Hematopoietic multipotent progenitor cell treated with erythropoietin and hydrocortisone succinate and interleukin-3 and kit ligand, for 17 days (in vitro differentiated cells): ENCODE measurements at places on chromosomes 2 and 18.

- DNase-seq, result peak; percentile 53
Observed at GRCh38 chr2:9813312-9814128, 29.8 kb upstream of the TAF1B start.

GRCh38 chr2:162082681-162083080 lies 8.7 kb upstream of the DPP4 start:
- DNase-seq, result no peak

GRCh38 chr2:120820263-120820952 lies 84.7 kb downstream of the GLI2 start:
- DNase-seq, result no peak

DNA sequence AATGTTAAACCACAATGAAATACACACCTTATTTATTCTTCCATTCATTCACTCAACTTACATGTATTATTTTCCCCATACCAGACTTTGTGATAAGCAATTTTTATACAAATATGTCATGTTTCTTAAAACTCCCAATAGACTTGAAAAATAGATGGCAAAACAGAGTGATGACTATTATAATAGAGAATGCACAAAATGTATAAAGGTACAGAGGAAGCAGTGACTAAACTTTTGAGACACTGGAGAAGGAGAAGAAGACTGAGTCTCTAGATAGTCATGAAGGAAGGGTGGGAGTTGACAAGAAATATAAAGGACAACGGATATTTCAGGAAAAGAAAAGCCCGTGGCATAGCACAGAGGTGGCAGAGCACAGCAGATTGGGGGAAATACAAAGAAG lies 198.1 kb upstream of the SLC39A10 start:
- no peak for DNase-seq

GRCh38 chr18:75438891-75439290 lies 11.4 kb upstream of the SMIM21 start:
- no peak for DNase-seq

GRCh38 chr2:69309351-69310110 lies 77.5 kb downstream of the GFPT1 start:
- no peak for DNase-seq

DNA sequence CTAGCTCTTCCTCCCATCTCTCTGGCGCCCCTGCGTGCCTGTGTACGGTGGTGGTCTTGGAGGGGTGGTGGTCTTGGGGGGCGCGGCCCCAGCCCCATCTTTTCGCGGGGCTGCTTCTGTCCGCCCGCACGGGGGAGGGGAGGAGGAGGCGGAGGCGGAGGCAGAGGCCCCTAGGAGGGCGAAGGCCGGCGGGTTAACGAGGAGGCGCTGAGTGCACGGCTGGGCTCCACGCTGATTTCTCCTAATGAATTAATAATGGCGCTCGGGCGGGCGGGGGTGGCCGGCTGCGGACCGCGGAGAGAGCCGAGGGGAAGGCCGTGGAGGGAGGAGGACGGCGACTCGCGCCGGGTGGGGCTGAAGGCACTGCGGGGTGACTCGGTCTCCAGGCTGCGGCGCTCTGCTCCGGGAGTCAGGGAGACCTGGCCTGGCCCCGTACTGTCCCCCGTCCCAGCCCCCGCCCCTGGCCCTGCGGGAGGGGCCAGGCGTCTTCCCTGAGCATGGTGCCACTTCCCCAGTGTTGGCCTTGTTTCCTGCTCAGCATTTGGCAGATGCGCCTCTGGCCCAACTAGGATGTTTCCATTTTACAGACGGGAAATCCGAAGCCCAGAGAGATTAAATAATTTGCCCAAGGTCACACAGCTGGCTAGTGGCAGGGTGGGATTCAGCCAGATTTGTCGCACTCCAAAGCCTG lies 6.0 kb downstream of the GAREM2 start:
- no peak for DNase-seq
